Keratinocyte (primary cell): ENCODE measurements at places on chromosomes 5 and 9.

GRCh38 chr5:95084757-95085156, 200.1 kb downstream of the MCTP1 start:
- no peak for DNase-seq

GRCh38 chr9:107863396-107863795, 373.8 kb upstream of the KLF4 start:
- DNase-seq: no peak

DNA sequence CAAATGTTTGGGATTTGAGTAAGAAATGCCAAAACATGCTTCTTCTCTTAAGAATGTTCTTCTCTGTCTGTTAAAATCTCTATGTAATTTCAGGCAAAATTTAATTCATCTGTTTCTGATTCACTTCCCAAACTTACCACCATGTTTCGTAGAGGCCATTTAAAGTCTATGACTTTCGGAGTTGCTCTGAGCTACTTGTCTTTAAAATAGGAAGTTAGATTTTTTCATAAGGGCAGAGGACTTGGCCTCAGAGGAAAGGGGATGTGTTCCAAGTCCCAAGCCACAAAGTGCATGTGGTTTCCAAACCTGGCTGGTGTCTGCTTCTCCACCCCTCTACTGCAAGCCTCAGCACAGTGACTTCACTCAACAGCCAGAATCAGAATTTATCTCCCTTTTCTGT, 111.3 kb upstream of the ADRA1B start:
- DNase-seq: no peak

DNA sequence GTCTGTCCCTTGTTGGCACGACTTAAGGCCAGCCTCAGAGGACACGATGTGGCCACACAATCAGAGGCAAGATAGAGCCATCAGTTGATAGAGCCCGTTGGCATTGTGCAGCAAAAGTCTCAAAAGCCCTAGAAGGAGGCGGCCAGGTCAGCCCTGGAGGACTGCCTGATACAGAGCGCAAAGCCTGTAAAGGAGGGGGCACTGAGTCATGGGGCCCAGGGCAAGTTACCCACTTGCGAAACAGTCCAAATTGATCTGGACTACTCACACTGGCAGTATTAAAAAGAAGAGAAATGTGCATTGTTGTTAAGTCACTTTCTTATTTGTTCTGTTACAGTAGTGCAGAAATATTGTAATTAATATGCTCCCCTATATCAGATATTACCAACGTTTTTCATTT, 51.5 kb downstream of the KLF9 start:
- DNase-seq: no peak

DNA sequence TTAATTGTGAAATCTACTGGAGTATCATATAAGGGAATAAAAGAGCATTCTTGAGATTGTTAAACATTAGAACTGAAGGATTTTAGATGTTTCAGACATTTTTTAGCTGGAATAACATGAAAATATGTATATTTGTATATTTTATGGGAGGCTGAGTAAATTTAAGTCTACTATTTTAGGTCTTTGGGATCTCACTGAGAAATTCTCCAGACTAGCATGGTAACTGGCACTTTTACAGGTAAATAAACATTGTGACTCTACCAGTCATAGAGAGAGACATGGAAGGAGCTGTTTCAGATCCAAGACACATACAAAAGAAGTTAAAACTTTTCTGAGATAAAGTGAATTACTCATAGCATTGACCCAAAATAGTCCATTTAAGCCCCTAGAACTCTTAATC, 59.4 kb downstream of the NDUFAF2 start:
- DNase-seq: no peak

DNA sequence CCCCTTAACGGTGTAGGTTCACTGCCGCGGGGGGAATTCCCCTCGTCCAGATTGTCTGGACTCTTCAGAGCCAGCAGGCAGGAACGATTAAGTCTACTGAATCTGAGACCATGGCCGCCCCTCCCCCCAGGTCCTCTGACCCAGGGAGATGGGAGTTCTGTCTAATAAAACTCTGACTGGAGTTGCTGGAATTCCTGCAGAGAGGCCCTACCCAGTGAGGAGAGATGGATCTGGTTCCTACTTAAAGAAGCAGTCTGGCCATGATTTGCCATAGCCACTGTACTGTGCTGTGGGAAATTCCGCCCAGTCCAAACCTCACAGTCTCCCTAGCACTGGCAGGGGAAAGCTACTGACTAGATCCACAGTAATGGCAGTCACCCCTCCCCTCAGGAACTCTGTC, 237.7 kb upstream of the RASA1 start:
- DNase-seq: no peak

DNA sequence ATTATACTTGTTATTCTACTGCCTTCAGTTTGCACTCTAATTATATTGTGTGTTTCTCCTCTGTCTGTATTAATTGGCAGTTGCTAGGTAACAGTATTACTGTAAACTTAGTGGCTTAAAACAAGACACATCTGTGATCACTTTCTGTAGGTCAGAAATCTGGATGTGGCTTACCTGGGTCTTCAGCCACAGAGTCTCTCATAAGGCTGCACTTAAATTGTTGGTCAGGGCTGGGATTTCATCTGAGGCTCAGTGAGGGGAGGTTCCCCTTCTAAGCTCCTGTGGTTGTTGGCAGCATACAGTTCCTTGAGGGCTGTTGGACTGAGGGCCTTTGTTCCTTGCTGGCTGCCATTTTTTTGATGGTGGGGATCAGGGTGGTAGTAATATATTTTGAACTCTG, 68.8 kb downstream of the SLC44A1 start:
- DNase-seq: no peak

DNA sequence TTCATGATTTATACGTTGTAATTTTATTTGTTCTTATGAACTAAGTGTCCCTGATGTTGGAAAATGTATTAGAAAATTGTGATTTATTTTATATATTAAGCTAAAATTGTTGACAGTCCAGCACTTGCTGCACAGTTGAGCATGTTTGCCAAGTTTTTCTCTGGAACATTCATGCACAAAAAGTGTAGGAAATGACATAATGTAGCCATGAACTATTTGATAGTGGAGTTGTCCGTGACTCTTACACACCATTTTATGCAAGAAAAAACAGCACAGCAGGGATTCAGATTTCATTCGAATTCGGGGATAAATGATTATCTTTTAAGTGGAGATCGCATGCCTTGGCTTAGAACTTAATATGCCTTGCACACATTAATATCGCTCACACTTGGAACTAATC, 708.6 kb upstream of the WWC1 start:
- no peak for DNase-seq

GRCh38 chr9:72557549-72557948, 36.1 kb downstream of the TMC1 start:
- peak; percentile 97 for DNase-seq
